ENCODE measurements at places on chromosomes 6 and 20. TPM values are rescaled to one million over a fixed set of nuclear protein-coding genes. Genes with fewer than 3 reads are reported as not detected.
A peak's percentile ranks its signal among the peaks of the same experiment; 100 is the strongest.

SCRT2 gene
- not detected for total RNA-seq

ID1 gene
- total RNA-seq: 237 TPM

CST5 gene
- not detected for total RNA-seq

FBXO30 gene
- total RNA-seq: 4.0 TPM

KHDC3L gene
- not detected for total RNA-seq

FNDC11 gene
- 0.12 TPM for total RNA-seq

CCM2L gene
- 4.3 TPM for total RNA-seq

TMEM200A gene
- 0.72 TPM for total RNA-seq

ZFAND3 gene
- total RNA-seq: 40.8 TPM

DNA sequence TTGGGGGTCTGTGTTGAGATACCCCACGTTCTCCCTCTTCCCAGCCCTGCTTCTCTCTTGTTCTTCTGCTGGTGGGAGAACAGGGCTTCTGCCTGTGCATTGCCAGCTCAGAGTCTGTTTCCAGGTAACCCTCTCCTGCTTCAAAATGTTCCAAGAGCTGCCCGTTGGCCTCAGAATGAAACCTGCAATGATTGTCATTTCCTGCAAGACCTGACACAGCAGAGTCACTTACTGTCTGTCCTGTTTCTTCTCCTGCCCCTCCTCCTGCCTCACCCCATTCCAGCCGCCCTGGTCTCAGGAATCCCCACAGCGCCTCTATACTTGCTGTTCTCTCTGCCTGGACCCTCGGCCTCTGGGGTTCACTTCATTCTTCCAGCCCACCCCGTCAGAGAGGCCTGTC is 81.4 kb upstream of the ARID1B start:
- DNase-seq: no peak

- no peak for DNase-seq
Observed at GRCh38 chr6:161292145-161292544, 18.3 kb upstream of the AGPAT4 start.

DNA sequence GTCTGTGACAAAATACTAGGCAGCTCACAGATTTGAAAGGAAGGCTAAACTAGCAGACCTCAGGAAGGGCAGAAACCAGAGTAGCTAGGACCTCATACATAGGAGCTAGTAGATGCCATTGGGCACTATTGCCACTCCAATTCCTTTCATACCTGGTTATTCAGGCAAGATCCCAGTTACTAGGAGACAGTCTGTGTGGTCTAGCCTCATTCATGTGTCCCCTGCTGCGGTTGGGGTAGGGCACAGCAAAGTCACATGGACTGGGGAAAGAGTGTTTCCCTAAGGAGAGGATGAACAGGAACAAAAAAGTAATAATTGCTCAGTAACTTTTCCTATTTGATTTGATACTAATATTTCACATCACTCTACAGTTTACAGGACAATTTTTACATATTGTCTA is 204.6 kb upstream of the HEY2 start:
- DNase-seq: no peak

DNA sequence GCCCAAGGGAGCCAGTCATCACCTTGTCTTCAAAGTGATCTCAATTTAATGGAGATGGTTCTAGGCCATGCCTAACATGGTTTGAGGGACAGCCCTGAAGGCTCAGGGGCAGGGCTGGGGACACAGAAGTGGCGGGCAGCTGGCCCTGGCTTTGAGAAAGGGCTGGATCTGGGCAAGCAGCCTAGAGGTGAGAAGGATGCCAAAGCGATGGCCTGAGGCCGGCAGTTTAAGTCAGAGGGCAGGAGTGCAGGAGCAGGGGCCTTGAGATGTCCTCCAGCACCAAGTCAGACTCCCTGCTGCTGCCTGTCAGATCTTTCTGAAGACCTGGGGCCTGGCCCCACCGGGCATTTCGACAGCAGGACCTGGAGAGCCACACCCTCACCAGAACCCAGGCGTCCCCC is 28.4 kb upstream of the APMAP start:
- DNase-seq: peak; percentile 73

GRCh38 chr20:11332381-11332780 is 585.3 kb upstream of the BTBD3 start:
- DNase-seq: no peak

DNA sequence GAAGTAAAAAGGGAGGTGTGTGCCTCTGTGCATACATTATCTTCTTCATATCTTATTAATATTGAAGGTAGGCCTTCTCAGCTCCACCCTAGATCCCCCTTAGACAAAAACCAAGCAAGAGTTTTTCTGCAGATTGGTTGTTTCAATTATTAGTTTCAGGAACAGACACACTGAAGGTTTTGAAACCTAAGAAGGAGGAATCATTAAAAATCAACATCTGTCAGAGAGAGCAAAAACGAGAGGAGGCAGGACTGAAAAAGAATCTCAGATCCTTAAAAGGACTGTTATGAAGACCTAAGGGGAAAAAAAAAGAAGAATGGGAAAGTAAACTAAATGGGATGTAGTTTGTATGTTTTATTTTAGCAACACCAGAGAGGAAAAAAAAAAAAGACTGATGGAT is 560.8 kb upstream of the JAG1 start:
- no peak for DNase-seq

DNA sequence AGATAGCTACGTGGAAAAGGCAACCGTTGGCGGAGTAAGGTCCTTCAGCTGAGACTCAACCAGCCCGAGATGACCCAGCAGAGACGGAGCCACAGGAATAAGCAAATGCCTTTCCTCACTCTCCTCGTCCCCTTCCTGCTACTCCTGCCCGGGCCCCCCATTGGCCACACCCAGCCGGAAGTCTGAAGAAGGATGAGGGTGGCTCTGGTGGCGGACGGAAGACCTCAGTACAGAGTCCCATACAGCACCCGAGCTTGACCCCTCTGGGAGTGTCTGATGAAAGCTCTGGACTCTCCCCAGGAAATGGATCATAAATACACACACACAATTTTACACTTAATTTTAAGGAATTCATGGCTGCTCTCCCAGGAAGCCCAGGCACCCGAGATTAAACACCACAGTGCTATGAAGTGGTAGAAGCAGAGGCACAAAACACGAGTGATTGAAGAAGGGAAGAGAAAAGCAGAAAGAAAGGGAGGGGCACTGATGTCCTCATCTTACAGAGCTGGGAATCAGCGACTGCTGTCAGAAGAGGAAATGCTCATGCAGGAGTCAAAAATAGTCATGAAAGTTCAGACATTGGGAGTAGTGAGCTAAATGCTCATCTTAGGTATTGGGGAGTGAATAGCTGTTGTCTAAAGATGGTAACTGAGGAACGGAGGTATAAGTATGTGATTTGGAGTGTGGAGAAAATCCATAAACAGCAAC is 125.6 kb downstream of the BANF2 start:
- no peak for DNase-seq

DNA sequence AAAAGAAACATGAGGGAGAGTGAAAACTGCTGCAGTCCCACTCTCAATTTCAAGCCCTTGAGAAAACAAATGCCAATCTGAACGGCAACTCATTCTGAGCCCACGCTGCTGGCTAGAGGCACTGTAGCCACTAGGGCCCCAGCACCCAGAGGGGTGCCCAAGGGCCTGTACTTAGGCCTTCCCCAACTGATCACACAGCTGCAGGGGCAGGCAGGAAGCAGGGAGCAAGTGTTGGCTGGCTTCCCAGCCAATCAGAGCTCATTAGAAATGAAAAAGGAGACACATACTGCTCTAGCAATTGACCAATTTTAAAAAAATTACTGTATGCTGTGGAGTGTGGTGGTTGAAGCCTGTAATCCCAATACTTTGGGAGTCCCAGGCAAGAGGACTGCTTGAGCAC is 3.7 kb upstream of the BEND3 start:
- DNase-seq: no peak

- DNase-seq: peak; percentile 59
Observed at GRCh38 chr6:161374971-161375873, 101.4 kb upstream of the AGPAT4 start.

DNA sequence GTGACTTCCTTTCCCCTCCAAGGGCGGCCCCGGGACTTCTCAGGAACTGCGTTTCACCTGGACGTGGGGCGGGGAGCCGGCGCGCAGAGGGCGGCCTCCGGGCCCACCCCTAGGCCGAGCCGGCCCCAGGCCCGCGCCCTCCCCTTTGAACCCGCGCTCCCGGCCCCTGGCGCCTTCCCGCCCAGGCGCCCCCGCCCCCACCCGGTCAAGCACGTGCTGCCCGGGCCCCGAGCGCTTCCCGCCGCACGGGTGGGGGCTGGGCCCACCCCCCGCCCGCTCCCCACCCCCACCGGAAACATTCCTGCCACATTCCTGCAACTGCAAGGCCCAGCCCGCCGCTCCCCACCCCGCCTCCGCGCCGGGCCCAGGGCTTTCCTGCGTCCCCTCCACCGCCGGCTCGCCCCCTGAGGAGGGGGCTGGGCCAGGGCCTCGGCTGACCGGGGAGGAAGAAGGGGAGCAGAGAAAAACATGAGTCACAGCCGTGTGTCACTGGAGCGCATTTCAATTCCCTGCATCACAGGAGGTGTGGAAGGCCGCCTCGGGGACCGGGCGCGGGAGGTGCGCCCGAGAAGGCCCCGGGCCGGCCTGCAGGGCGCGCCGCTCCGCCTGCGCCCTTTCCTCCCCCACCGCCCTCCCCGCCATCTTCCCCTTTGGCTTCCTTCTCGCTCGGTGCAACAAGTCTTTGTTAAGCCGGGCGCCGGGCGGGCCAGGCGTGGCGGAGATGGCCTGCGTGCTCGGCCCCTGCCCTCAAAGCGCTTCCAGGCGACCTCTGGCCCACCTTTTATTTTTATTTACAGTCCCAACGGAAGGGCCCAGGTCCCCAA is 1.2 kb upstream of the HMGA1 start:
- DNase-seq: peak; percentile 90

- DNase-seq: no peak
Observed at GRCh38 chr20:31638317-31638716, 605 bp downstream of the COX4I2 start.

- no peak for DNase-seq
Observed at GRCh38 chr6:127458222-127458621, 967 bp downstream of the KIAA0408 start.

DNA sequence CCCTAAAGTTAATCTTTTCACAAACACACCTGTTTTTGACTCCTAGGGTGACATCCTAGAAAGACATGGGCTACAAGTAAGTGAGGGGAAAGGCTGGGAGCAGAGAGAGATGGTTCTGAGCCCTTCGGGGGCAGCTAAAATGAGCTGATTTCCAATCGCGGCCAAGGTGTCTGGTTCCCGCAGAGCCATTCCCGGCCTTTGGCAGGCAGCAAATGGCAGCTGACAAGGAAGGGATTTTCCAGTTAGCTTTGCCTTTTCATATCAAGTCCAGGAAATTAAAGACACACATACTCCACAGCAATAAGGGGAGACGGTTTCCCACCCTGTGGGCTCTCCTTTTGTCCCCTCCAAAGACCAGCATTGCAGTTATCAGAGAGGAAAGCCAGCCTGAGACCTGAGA is 228.5 kb downstream of the ZMYND8 start:
- no peak for DNase-seq

DNA sequence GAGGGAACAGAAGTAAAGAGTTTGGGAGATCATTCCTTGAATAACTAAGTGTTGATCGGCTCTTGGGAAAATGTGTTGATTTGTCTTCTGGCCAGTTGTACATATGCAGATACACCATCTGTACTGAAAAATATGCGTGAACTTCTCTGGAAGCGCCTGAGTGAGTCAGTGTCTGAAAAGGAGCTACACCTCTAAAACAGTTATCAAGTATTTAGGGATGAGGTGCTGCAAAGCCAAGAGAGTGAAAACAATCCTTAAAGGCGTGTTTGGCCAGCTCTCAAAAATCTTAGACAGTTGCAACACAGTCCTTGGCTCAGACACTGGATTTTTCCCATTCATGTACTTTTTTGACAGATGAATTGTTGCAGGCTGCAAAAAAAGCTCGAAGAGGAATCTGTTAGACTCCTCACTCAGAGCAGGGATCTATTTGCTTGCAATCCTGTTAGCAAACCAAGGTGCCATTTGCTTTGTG is 61.3 kb downstream of the BMP6 start:
- peak; percentile 51 for DNase-seq

- DNase-seq: no peak
Observed at GRCh38 chr20:35000311-35000921, 44.7 kb downstream of the MYH7B start.

GRCh38 chr6:11288065-11288464 is 55.6 kb upstream of the NEDD9 start:
- no peak for DNase-seq

DNA sequence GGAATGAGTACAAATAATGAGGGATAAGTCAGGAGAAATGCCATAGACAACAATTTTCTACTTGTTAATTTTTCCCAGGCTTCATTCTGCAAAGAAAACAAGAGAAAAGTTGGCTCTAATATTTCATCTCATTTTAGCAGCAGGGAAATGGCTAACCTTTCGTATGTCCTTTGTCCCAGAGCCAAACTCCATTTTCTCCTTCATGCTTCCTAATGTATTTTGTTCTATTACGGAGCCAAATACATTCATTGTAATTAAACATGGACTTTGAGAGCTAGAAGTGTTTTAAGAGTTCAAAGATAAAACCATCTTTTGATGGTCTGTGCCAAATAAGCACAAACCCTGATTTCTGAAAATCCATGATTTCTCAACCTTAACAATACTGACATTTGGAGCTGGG is 136.9 kb downstream of the PTCHD4 start:
- no peak for DNase-seq

DNA sequence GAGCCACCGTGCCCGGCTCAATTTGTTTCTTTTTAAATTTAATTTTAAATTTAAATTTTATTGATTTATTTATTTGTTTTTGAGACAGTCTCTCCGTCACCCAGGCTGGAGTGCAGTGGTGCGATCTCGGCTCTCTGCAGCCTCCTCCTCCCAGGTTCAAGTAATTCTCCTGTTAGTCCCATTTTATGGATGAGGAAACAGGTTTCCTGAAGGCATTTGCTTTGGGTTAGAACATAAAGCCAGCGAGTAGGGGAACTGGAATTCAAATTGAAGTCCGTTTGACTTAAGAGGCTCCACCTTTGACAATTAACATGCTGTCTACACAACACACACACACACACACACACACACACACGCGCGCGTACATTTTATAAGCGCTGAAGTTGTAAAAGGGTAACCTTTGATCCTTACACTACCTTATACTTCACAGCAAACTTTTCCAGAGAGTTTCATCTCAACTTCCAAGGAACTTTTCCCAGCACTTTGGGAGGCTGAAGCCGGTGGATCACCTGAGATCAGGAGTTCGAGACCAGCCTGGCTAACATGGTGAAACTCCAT is 232.0 kb downstream of the BCAS1 start:
- no peak for DNase-seq

GRCh38 chr20:34538671-34539123 is 19.8 kb upstream of the MAP1LC3A start:
- DNase-seq: no peak

- DNase-seq: no peak
Observed at GRCh38 chr6:153449279-153449678, 318.2 kb upstream of the RGS17 start.

DNA sequence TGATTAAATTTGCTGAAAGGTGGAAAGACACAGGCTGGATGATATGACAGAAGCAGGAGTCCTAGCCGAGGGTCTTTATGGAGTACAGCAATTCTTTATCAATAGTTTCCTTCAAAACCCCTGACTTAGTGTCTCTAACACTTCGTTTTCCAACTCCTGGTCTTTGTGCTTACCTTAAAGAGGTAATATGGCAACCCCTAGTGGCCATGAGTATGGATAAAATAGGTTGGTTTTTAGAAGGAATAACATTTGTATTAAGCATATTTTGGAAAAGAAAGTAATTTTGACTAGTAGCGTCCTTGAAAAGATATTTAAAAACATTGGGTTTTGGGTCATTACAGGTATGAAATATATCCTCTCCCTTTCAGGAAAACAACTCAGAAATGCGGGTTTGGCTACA is 51.9 kb downstream of the VGLL2 start:
- DNase-seq: no peak

- no peak for DNase-seq
Observed at GRCh38 chr20:56995149-56995548, 271.3 kb downstream of the BMP7 start.

- no peak for DNase-seq
Observed at GRCh38 chr20:41905199-41905598, 287.0 kb upstream of the CHD6 start.

Data from lower leg skin (tissue), 4 donors.